ENCODE measurements at places on chromosomes 11 and 22.

DNA sequence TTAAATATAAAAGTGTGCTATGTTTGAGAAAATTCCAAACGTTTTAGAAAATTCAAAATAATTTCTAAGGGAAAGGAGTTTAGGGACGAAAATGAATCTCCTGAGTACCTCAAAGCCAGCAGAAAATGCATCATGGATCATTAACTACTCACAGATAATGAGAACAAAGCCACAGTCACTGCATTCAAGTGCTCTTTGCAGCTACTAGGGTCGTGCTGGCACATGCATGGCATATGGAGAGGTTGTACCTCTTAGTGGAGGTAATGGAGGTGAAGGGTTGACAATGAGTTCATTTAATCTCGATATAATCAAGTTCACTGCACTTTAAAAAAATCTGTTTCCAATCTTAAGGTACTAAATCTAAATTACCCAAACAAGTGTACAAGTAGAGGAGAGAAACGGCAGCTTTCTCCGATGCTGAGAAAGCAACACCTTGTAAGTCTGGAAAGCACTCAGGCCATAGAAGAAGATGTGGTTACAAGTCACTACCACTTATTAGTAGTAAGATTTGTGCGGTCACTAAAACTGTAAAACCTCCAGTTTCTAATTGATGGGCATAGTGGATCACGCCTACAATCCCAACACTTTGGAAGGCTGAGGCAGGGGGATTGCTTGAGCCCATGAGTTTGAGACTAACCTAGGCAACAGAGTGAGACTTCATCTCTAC, 261.1 kb upstream of the ANO3 start:
- DNase-seq: no peak

- no peak for DNase-seq
These were observed 113.9 kb downstream of the ARL14EP start for GRCh38 chr11:30436801-30437200.

DNA sequence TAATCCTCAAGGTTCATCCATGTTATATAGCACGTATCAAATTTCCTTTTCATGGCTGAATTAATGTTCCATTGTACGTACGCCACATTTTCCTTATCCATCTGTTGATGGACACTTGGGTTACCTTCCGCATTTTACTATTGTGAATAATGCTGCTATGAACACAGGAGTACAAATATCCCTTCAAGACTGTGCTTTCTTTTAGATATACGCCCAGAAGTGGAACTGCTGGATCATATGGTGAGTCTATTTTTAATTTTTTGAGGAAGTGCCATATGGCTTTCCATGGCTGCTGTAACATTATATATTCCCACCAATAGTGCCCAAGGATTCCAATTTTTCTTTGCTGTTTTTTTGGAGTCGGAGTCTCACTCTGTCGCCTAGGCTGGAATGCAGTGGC, 6.0 kb downstream of the MRPL40 start:
- no peak for DNase-seq

- no peak for DNase-seq
These were observed 242.0 kb downstream of the TENM4 start for GRCh38 chr11:79198898-79199250.

- DNase-seq: no peak
These were observed 10.5 kb downstream of the PICALM start for GRCh38 chr11:86058360-86058759.

DNA sequence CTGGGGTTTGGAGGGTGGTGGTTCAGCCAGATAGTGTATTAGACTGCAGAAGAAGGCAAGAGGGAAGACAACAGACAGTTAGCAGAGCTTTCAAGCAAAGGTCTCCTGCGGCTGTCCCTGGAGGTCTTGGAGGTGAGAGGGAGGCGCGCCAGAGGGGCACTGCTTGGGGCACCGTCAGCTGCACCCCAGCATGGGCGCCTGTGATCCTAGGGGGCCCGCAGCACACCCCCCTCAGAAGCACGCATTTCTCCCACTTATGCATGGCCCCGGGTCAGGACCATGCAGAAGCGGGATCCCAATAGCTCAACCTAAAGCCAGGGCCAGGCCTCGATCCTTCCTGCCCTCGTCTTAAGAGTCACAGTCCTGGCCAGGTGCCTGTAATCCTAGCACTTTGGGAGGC, 26.5 kb downstream of the FGF4 start:
- DNase-seq: no peak

DNA sequence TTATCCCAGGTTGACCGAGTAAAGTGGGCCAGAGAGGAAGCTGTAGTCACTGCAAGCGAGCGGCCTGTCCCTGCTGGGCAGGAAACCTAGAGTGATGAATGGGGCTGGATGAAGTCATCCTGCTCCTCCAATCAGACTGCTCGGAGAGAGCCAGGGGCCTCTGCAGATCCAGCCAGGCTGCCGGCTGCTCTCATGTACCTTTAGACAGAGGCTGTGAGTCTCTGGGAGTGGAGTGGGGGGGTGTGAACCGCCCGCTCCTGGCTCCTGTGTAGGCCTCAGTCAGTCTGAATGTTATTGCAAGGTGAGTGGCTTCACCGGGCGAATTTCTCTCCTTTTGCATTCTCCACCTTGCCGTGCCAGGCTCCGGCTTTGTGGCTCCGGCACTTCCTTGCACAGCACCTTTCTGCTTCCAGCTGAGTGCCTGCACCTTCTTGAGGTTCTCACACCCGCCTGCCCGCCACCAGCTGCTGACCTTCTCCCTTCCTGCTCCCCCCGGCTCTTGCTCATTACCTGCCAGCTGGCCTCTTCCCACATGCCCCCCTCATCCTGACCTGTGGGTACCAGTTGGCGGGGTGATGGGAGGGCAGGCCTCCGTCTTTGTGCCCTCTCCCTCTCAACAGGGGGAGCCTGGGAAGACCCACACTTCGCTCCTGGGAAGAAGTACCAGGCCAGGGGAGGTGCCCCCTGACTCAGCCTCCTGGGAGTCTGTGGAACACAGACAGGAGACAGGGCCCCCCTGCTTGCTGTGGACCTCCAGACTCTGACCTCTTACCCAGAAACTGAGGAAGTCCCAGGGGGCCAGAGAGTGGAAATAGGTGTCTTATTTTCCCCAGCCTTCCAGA, 79.9 kb downstream of the GRAMD1B start:
- DNase-seq: peak; percentile 10

GRCh38 chr11:111368285-111368560, 10.9 kb downstream of the POU2AF1 start:
- DNase-seq: no peak

GRCh38 chr11:123536690-123537437, 106.8 kb downstream of the GRAMD1B start:
- no peak for DNase-seq

DNA sequence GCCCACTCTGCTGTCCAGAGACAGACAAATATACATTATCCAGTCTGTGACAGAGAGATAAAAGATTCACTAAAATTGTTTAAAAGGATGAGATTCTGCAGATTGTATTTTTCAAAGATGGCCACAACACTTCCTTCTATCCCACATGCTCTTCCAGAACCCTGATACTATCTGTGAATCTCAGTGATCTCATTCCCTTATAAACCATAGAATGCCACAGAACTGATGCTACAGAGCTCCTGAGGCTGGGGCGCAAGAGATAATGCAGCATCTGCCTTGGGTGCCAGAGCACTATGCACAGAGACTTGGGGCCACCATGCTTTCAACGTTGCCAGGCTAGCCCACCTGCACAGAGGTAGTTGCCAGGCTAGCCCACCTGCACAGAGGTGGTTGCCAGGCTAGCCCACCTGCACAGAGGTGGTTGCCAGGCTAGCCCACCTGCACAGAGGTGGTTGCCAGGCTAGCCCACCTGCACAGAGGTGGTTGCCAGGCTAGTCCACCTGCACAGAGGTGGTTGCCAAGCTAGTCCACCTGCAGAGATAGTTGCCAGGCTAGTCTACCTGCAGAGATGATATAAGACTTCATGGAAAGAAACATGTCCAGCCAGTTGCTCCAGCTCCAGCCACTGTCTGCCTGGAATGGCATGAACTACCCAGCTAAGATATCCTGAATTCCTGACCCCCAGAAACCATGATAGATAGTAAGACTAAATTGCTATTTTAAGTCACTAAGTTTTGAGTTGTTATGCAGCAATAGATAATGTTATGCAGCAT, 17.6 kb upstream of the SEPTIN5 start:
- no peak for DNase-seq

GRCh38 chr11:62071408-62071807, 52.4 kb upstream of the INCENP start:
- no peak for DNase-seq

DNA sequence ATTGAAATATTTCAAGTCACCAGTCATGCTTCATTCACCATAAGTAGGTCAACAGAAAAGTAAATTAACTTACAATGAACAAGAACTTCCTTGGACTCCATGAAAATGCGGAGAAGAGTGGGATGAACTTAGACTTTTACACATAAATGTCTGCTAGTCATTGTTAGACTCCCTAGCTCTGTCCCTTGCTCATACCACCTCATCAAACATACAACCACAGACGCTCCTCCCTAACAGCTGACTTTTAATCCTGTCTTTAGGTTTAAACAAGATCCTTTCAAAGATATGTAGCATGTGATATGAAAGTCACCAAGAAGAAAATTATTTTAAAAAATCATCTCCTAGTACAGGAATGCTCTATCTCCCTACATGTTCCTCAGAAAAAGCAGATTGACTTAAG, 248.1 kb downstream of the DLG2 start:
- DNase-seq: no peak

GRCh38 chr11:13288375-13289029, 10.9 kb downstream of the BMAL1 start:
- DNase-seq: no peak

DNA sequence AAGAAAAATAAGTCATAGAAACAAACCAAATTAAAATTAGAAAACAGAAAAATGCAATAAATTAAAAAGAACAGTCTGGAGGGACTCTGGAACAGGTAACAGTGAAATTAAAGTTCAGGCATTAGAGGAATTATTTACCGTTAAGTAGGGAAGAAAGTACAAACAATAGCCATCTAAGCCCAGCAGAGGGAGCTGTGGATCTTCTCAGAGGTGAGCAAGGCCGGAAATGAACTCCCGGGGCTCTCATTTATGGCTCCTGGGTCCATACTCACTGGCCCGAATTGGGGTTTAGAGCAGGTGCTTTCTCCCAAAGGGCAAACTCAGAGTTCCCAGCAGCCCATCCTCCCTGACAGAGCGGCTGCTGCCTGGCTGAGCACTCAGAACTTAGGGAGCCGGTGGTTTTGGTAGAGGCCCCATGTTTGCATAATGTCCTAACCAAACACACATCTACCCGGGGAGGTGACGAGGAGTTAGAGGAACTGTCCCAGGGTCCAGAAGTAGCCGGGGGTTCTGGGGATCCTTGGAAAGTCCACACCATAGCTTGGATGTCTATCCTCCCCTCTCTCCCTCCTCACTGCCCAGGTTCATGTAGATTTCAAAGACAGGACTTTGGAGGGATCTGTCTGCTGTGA, 87.8 kb upstream of the VPREB1 start:
- DNase-seq: peak; percentile 27

GRCh38 chr22:46087816-46088277, 62.5 kb upstream of the PPARA start:
- DNase-seq: peak; percentile 41

DNA sequence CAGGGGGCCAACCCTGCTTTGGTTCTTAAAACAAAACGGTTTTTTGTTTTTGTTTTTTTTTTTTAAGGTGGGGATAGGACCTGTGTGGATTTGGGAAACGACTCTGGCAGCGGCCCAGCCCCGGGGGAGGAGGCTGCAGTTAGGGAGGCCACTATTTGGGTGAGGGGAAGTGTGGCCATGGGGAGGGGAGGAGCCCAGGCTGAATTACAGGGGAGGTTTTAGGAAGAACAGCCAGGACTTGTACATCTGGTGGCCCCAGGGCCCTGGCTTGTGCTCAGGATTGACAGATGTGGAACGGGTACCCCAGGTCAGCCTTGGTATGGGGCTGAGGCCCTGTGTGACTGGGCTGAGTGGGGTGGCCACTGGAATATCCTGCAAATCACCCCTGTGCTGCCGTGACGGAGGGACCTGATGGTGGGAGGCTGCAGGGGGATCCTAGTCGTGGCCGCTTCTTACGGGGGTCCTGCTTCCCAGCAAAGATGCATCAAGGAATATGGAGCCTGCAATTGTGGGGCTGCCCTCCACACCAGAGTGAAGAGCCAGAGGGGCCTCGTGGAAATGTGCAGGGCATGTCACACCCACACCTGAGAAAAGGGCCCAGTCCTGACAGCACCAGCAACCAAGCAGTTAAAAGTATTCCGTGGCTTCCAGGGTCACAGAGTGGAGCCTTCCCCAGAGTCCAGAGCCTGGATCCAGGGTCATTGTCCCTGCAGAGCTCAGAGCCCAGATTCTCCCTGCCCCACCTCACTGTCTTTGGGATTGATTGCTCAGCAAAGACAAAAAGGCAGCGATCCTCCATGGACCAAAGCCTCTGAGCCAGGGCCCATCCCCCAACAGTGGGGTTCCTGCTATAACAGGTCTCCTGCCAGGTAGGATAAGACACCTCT, 55.2 kb upstream of the WNT7B start:
- DNase-seq: no peak

DNA sequence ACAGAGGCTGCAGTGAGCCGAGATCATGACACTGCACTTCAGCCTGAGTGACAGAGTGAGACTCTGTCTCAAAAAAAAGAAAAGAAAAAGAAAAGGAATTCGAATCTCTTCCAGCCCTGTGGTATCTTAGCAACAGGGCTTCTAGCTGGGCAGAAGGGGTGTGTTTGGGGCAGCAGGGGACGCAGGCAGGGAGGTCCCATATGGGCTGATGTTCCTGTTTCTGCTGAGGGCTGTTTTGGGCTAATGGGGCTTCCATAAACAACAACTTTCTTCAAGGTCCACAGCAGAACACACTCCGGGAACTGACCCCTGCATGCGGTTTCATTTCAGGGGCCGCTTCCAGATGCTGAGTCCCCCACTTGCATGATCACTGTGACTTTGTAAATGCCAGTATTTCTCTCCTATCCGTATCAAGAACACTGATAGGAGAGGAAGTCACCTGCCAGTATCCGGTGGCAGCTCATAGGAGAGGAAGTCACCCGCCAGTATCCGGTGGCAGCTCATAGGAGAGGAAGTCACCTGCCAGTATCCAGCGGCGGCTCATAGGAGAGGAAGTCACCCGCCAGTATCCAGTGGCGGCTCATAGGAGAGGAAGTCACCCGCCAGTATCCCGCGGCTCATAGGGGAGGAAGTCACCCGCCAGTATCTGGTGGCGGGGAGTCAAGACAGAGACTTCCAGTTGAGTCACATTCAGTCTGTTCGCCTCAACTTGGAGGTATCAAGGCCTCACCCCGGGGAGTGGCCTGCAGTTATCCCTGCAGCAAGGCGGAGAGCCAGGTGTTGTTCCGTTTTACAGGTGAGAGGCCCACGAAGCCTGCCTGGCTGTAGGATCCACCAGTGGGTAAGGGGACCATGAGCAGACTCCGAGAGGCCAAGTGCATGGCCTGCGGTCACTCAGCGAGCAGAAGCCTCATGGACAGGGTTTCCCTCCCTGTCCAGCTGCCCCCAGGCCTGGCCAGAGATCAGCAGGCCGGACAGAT, 8.3 kb upstream of the FGF19 start:
- DNase-seq: no peak

DNA sequence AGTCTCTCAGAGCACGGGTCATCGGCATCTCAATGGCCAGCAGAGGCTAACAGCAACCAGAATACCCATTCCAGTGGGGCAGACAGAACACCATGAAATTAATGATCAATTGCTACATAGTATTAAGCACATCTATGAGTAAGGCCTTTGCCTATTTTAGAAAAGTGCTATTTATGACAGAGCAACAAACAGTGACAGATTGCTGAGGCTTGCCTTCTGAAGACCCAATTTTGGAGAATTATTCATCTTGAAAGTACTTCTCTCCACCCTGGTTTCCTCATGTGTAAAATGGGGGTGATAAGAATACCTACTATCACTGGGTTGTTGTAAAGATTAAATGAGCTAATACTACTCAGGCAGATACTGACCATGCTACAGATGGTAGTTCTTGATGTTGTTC, 232.7 kb downstream of the TENM4 start:
- no peak for DNase-seq

Measured in NCI-H2081 treated with DMSO at 0.1 percent for 48 hours (cell line).